ENCODE measurements at places on chromosomes 7 and 10.

GRCh38 chr10:110530131-110530831 lies 32.6 kb downstream of the DUSP5 start:
- DNase-seq, result peak; percentile 58

- DNase-seq, result no peak
Observed at GRCh38 chr7:77368974-77369373, 47.2 kb downstream of the GSAP start.

- DNase-seq, result no peak
Observed at GRCh38 chr10:43997330-43997729, 348.6 kb upstream of the ZNF32 start.

GRCh38 chr7:128530855-128531104 lies 54.2 kb downstream of the METTL2B start:
- no peak for DNase-seq

- no peak for DNase-seq
Observed at GRCh38 chr10:25615926-25616325, 318.1 kb upstream of the MYO3A start.

GRCh38 chr10:24255115-24255880 lies 46.4 kb downstream of the KIAA1217 start:
- peak; percentile 86 for DNase-seq

- DNase-seq, result no peak
Observed at GRCh38 chr10:119597405-119598186, 832 bp upstream of the TIAL1 start.
